ENCODE measurements at places on chromosomes 2 and 18.

- no peak for DNase-seq
Observed at GRCh38 chr18:7855671-7856070, 288.6 kb downstream of the PTPRM start.

GRCh38 chr2:231606941-231607340 lies 14.3 kb downstream of the TEX44 start:
- DNase-seq = no peak

DNA sequence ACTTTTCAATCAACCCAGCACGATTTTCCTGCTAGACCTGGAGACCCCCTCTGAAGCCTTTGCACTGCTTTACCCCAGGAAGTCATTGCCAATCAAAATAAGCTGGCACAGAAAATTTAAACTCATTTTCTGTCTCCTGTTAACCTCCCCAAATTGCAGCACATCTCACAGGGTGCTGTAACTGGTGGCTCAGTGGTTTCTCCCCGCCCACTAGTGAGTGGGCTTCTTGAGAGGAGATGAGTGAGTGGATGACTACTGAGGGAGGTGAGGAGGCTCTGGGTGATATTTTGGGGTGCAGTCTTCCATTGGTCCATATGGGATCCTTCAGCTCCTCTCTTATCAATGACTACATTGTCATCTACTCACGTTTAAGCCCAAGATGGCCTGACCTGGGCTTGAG lies 239.8 kb upstream of the HS6ST1 start:
- no peak for DNase-seq

- DNase-seq = no peak
Observed at GRCh38 chr2:154402213-154402612, 296.3 kb upstream of the KCNJ3 start.

GRCh38 chr2:110097506-110098220 lies 18.0 kb downstream of the MALL start:
- DNase-seq = no peak

- no peak for DNase-seq
Observed at GRCh38 chr18:73296686-73297085, 428.9 kb upstream of the NETO1 start.

- no peak for DNase-seq
Observed at GRCh38 chr2:66034467-66034866, 400.5 kb upstream of the MEIS1 start.

DNA sequence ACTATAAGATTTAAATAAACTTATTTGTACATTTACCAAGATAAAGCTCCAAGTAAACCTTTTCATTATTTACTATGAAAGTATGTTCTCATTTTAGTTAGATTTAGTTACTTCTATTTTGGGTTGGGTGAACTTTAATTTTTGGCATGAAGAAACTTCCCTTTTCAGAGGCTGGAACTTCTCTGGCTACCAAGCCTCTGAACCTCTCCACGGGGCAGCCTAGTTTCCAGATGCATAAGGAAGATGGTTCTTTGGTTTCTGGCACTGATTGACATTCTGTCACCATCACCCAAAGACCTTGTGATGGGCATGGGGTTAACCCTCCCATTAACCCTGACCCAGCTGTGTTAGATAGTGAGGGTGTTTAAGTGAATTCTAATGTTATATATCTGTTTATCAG lies 17.1 kb downstream of the PSD4 start:
- DNase-seq = no peak

DNA sequence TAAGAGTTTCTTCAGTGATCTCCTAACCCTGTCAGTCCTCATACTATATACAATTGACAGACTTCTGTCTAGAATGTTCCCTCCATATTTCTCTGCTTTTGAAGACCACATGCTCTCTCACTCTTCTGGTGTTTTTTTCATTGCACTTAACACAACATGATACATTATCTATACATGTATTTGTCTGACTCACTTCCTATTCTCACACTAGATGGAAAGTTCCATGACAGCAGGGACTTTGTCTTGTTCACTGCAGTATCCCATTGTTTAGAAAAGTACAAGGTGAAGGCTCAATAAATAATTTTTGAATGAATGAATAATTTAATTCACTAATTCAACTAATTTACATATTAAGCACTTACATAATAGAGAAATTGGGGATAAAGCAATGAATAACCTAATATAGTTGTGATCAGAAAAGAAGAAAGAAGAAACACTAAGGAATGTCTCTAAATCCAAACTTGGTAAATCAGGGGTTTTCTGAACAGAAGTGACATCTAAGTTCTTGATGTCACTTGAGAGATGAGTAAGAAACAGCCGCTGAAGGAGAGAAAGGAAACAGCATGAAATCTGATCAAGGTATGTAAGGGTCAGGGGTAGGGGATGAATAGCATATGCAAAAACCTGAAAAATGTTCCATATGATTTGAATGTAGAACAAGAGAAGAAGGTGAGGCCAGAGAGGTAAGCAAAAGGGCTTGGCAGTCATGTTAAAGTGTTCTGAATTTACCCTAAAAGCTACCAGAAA lies 42.4 kb downstream of the MBD2 start:
- no peak for DNase-seq

- DNase-seq = no peak
Observed at GRCh38 chr2:232260075-232260474, 118.5 kb upstream of the ALPP start.
